ENCODE measurements at places on chromosomes 7 and 10. TPM values are rescaled to one million over a fixed set of nuclear protein-coding genes. Genes with fewer than 3 reads are reported as not detected.

DNA sequence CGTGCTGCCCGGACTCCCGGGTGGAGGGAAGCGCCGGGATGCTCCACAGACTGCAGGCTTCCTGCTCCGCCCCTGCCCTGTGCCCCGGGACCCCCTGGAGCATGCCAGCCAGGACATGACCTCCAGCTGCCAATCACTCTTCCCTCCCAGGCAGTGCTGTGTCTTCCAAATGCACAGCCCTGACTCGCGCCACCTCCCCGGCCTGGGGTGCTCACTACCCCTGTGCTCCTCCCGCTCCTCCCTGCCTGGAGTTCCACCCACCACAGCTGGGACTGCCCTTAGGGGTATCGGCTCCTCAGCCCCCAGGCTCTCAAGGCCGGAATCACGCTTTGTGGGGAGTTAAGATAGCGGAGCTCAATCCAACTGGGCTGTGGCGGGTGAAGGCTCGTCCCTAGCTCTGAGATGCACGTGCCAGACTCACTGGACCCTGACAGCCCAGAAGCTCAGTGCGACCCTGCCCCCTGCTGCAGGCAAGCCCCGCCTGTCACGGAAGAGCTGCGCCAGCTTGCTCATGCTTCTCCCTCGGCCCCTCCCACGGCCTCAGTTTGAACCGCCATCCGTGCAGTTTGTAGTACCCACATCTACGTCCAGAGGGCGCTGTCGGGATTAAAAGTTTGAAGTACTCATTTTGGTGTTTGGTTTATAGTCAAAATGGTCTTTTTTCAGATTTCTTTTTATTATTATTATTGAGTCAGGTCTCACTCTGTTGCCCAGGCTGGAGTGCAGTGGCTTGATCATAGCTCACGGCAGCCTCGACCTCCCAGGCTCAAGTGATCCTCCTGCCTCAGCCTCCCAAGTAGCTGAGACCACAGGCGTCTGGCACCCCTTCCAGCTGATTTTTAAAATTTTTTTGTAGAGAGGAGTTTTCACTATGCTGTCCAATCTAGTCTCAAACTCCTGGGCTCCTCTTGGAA, 142.5 kb upstream of the TCERG1L start:
- H3K27ac ChIP-seq: no peak overlapping the region
- H3K36me3 ChIP-seq: no peaks in the 10 kb centered on the region
- peaks cover 12% of the 10 kb centered on the region for H3K4me1 ChIP-seq

GRCh38 chr7:28348636-28349035, 63.7 kb upstream of the CREB5 start:
- H3K4me3 ChIP-seq: no peak overlapping the region
- no peaks in the 10 kb centered on the region for H3K36me3 ChIP-seq
- peak overlapping the region; percentile 73 for H3K27ac ChIP-seq
- no peaks in the 10 kb centered on the region for H3K4me1 ChIP-seq

GRCh38 chr7:94247970-94248369, 146.7 kb upstream of the COL1A2 start:
- H3K27ac ChIP-seq: no peak overlapping the region
- no peaks in the 10 kb centered on the region for H3K36me3 ChIP-seq
- no peak for DNase-seq
- no peaks in the 10 kb centered on the region for H3K4me1 ChIP-seq

SLC29A4 gene
- polyA plus RNA-seq: 5.3 TPM

LIPF gene
- polyA plus RNA-seq: 0.65 TPM

Data from heart right ventricle (tissue), 16 donors.